ENCODE measurements at places on chromosomes 11 and 22.

DNA sequence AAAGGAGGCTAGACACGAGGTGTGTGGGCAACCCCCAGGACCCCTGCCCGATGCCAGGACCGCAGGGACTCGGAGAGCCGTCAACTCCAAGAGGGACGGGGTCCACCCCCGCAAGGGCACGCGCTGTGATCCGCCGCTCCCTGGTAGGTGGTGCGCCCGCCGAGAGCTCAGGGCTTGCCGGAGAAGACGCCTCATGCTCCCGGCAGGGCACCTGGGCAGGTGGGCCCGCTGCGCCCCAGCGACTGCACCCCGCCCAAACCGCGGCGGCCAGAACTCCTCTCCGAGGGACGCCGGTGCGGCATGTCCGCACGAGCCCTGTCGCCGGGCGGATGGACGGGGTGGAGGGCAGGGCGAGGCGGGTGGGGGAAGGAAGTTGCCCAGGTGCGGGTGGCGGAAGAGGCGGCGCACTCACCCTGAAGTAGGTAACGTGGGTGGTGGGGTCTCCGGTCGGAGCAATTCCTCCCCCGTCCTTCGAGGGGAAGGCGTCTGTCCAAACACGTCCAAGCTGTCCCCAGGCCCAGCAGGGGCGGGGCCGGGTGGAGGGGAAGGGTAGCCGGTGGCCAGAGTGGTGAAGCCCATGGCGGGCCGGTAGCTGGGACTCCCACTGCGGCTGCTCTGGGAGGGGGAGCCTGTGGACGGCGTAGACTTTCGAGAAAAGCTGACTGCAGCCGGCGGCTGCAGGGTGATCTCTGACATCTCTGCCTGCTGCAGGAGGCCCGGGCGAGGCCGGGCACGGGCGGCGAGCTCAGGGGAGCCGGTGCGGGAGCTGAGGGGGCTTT, 37.2 kb downstream of the IGSF9B start:
- no peak overlapping the region for H3K4me3 ChIP-seq
- no peak for DNase-seq
- H3K36me3 ChIP-seq = no peaks in the 10 kb centered on the region
- no peaks in the 10 kb centered on the region for H3K4me1 ChIP-seq
- no peak overlapping the region for H3K27ac ChIP-seq

- no peak overlapping the region for H3K4me3 ChIP-seq
- H3K27me3 ChIP-seq = no peaks in the 10 kb centered on the region
- no peak overlapping the region for H3K27ac ChIP-seq
- H3K36me3 ChIP-seq = no peaks in the 10 kb centered on the region
- DNase-seq = no peak
- H3K4me1 ChIP-seq = no peaks in the 10 kb centered on the region
Measured at GRCh38 chr11:134916421-134917213, 504.6 kb upstream of the B3GAT1 start.

- no peaks in the 10 kb centered on the region for H3K27me3 ChIP-seq
- H3K4me3 ChIP-seq = peak overlapping the region; percentile 44
- peak; percentile 86 for DNase-seq
- no peak overlapping the region for H3K27ac ChIP-seq
Measured at GRCh38 chr22:30262917-30263741, 3.5 kb downstream of the OSM start.

- H3K27me3 ChIP-seq = no peaks in the 10 kb centered on the region
- no peaks in the 10 kb centered on the region for H3K36me3 ChIP-seq
- DNase-seq = no peak
- H3K4me1 ChIP-seq = peaks cover 17% of the 10 kb centered on the region
- no peak overlapping the region for H3K27ac ChIP-seq
Measured at GRCh38 chr11:68865241-68865640, 23.5 kb upstream of the CPT1A start.

GRCh38 chr11:120186774-120187591, 23.8 kb upstream of the OAF start:
- no peaks in the 10 kb centered on the region for H3K27me3 ChIP-seq
- H3K4me1 ChIP-seq = no peaks in the 10 kb centered on the region
- no peak overlapping the region for H3K27ac ChIP-seq
- no peak for DNase-seq
- no peaks in the 10 kb centered on the region for H3K36me3 ChIP-seq

DNA sequence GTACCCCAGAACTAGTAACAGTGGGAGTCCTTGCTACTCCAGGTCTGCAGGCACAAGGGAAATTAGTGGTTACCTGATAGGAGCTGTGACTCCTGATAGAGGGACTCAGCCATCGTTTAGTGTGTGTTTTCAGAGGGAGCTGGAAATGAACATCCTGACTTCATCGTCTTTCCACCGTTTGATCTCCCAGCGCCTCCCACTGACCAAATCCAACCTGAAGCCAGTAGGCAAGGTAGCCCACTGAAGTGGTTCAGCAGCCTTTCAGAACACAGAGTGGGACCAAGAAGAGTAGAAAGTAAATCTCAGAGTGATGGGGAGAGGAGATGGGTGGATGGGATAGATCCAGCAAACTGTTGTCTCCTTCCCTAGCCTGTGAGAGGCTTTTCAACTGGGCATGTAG, 385.9 kb downstream of the INSC start:
- no peaks in the 10 kb centered on the region for H3K4me1 ChIP-seq
- no peak for DNase-seq
- H3K4me3 ChIP-seq = no peak overlapping the region
- no peak overlapping the region for H3K27ac ChIP-seq
- H3K27me3 ChIP-seq = no peaks in the 10 kb centered on the region

DNA sequence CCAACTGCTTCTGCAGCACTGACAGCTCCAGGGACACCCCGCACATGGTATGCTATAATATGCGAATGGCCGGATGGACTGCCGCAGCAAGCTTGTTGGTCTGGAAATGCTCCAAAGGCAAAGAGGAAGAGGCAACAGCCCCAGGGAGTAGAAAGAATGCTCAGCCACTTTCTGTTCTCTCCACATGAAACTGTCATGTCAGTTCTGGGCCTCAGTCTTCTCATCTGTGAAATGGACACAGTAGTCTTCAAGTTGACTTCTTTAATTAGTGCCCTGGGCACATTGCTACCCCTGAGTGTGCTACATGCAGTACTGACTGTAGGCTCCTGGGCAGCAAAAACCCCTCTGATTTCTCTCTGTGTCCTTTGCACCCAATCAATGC, 19.9 kb downstream of the IL10RA start:
- no peak overlapping the region for H3K4me3 ChIP-seq
- no peak overlapping the region for H3K27ac ChIP-seq
- no peaks in the 10 kb centered on the region for H3K27me3 ChIP-seq
- DNase-seq = no peak

GRCh38 chr11:93614173-93614722, 47.2 kb upstream of the CEP295 start:
- H3K4me3 ChIP-seq = no peak overlapping the region
- DNase-seq = peak; percentile 3
- H3K27me3 ChIP-seq = no peaks in the 10 kb centered on the region
- H3K27ac ChIP-seq = no peak overlapping the region
- H3K36me3 ChIP-seq = no peaks in the 10 kb centered on the region

DNA sequence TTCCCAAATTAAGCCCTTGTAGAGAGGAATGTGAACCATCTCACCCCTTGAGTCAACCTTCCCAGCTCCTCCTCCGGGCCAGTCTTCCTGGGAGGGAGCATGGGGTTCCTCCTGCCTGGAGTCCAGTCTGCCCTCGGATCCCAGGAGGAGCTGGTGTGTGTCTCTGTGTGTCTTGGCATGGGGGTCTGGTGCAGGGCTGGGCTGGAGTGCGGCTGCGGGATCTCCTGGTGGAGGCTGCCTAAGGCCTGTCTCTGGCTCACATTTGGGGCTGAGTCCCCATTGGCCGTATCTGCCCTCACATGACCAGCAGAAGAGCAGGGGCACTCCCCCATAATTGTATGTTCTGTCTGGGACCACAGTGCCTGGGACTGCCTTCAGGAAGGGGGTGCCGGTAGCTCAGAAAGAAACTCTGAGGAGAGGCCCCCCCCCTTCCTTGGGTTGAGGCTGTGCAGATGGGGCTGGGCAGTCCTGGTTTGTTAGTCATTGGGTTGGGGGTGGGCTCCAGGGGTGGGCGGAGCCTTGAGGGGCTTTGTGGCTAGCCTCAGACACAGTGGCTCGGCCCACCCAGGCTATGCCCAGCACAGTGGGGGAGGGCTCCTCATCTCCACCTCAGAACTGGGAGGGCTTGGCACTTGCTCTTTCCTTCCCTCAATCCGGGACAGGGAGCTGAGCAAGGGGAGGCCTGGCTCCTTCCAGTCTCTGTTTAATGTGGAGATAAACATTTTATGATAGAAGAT, 2.9 kb downstream of the C1QTNF5 start:
- DNase-seq = no peak
- no peak overlapping the region for H3K27ac ChIP-seq
- H3K4me1 ChIP-seq = no peaks in the 10 kb centered on the region
- H3K4me3 ChIP-seq = no peak overlapping the region
- H3K36me3 ChIP-seq = peaks cover 15% of the 10 kb centered on the region

DNA sequence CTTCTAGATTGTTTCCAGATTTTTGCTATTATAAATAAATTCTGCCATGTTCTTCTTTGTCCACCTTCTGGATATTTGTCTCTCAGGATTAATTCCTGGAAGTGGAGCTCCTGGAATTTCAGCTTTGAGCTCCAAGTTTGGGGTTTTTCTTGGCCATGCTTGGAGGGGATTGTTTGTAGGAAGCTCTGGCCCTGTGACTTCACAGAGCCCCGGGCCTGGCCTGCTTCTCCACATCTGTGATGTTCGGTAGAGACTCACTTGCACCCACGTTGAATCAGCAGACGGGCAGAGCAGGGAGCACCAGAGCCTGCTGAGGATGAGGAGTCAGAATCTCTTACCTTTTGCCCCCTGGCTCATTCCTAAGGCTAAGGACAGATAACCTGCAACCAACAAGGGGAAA, 35.7 kb downstream of the LRRC32 start:
- no peak overlapping the region for H3K27ac ChIP-seq
- H3K36me3 ChIP-seq = no peaks in the 10 kb centered on the region
- no peak overlapping the region for H3K4me3 ChIP-seq
- DNase-seq = no peak

- no peak overlapping the region for H3K27ac ChIP-seq
- peaks cover 40% of the 10 kb centered on the region for H3K36me3 ChIP-seq
- H3K4me1 ChIP-seq = no peaks in the 10 kb centered on the region
- no peaks in the 10 kb centered on the region for H3K27me3 ChIP-seq
Measured at GRCh38 chr22:25357606-25358420, 138.4 kb downstream of the CRYBB2 start.

- H3K27me3 ChIP-seq = no peaks in the 10 kb centered on the region
- H3K4me1 ChIP-seq = no peaks in the 10 kb centered on the region
- no peaks in the 10 kb centered on the region for H3K36me3 ChIP-seq
- DNase-seq = no peak
Measured at GRCh38 chr11:132064987-132065620, 694.7 kb downstream of the NTM start.

DNA sequence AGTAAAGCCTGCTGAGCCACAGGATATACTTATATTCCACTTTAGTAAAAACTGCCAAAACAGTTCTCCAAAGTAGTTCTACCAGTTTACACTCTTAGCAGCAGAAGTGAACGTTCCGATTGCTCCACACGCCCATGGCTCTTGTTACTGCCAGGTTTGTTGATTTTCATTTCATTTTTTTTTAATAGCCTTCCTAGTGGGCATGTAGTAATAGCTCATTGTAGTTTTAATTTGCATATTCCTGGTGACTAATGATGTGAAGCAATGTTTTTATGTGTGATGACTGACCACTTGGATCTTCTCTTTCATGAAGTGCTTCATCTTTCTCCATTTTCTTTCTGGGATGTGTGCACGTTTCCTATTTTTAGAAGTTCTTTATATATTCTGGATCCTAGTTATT, 4.8 kb upstream of the C11orf97 start:
- H3K27ac ChIP-seq = no peak overlapping the region
- H3K4me3 ChIP-seq = no peak overlapping the region
- H3K4me1 ChIP-seq = peaks cover 7% of the 10 kb centered on the region
- H3K36me3 ChIP-seq = no peaks in the 10 kb centered on the region

GRCh38 chr22:42560781-42561180, 7.0 kb downstream of the SERHL2 start:
- no peaks in the 10 kb centered on the region for H3K27me3 ChIP-seq
- H3K4me3 ChIP-seq = no peak overlapping the region
- peaks cover 14% of the 10 kb centered on the region for H3K4me1 ChIP-seq
- DNase-seq = peak; percentile 39

DNA sequence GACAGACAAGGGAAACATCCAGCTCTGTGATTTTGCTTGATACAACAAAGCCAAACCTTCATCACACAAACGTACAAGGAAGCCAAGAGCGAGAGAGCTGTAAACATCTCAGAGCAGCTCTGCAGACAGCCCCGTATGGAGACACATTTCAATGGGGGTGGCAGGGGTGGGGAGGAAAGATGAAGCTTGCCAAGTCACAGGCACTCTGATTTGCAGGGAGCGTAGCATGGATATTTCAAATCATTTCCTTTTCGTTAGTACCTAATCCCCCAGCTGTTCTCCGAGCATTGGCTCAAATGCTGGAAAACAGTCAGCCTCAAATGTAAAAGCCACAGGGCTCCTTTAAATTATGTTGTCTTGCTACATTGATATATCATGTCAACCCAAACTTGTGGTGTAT, 458.9 kb upstream of the CADM1 start:
- peaks cover 8% of the 10 kb centered on the region for H3K27me3 ChIP-seq
- no peaks in the 10 kb centered on the region for H3K36me3 ChIP-seq
- DNase-seq = no peak

DNA sequence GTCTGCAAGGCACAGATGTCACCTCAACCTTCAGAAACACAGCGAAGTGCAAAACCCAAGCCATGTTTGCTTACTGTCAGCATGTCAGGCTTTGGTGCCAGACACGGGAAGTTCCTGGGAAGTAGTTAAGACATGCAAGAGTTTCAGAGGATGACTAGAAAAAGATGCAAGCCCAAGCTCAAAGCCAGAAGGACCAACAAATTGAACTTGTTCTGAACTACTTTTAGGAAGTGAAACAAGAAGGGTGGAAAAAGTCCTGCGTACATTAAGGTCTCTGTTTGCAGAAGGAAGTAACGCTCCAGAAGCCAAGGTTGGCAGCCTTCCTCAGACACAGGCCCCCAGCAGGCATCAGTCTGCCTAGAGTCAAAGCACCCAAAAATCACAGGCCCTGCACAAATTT, 2.6 kb downstream of the AP1B1 start:
- peaks cover 8% of the 10 kb centered on the region for H3K36me3 ChIP-seq
- H3K4me1 ChIP-seq = peaks cover 63% of the 10 kb centered on the region
- H3K27me3 ChIP-seq = no peaks in the 10 kb centered on the region

- no peak overlapping the region for H3K4me3 ChIP-seq
- DNase-seq = no peak
- H3K4me1 ChIP-seq = no peaks in the 10 kb centered on the region
Measured at GRCh38 chr22:37059876-37060449, 8.4 kb downstream of the KCTD17 start.

- no peaks in the 10 kb centered on the region for H3K4me1 ChIP-seq
- H3K27me3 ChIP-seq = no peaks in the 10 kb centered on the region
- no peak overlapping the region for H3K27ac ChIP-seq
- peaks cover 6% of the 10 kb centered on the region for H3K36me3 ChIP-seq
- H3K4me3 ChIP-seq = no peak overlapping the region
- DNase-seq = no peak
Measured at GRCh38 chr22:46969491-46969890, 207.0 kb downstream of the TBC1D22A start.

DNA sequence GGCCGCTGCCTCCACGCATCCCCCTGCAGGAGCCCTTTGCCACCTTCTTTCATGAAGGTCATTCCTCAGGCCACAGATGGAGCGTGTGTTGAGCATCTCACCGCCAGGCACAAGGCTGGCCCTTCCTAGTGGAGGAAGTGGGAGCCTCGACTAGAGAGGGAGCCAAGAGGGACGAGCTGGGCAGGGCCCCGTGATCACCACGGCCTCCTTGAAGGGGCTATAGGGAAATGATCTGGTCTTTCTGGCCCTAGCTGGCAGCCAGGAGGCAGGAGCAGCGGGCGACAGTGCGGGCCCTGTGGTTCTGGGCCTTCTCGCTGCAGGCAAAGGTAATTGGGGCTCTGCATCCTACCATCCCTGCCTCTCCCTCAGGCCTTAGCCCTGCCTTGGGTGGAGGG, 49.1 kb downstream of the PISD start:
- H3K4me3 ChIP-seq = no peak overlapping the region
- DNase-seq = no peak
- H3K27ac ChIP-seq = no peak overlapping the region
- H3K36me3 ChIP-seq = peaks cover 43% of the 10 kb centered on the region
- H3K27me3 ChIP-seq = no peaks in the 10 kb centered on the region

All from common myeloid progenitor, CD34-positive (primary cell).